NCI-H1694 treated with DMSO at 0.1 percent for 48 hours (cell line): ENCODE measurements at places on chromosomes 5 and 9.

DNA sequence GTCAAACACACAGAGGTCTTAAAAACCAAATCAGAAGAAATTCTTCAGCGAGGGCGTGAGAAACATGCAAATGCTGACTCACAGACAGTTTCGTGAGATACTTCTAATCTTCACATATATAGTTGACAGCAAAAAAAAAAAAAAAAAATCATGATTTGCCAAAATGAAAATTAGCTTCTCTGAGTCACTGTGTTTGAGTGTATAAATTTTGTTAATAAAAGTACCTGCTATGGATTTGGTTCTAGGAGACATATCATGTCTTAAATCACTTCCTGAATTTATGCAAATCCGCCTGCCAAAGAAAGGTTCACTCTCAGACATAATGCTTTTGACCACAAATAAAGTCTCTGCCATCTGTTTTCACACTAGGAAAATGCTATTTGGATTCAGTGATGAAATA is 114.3 kb downstream of the SLC1A3 start:
- no peak for DNase-seq

DNA sequence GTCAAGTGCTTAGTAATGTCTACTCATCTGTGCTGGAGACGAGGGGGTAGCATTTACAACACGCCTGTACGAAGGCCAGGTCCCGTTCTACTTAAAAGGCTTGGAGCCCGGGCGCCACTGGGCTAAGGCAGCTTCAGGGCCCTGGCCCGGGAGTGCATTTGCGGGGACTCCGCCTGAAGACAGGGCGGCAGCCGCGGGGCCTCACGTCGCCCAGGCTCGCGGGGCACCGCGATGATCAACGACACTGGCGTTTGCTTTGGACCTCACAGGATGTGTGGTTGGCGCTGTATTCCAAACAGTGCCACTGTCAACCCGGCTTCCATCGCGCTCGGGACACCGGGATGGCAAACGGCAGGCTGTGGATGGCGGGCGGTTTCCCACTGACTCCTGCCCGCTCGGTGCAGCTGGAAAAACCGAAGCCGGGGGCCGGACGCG is 1.1 kb upstream of the TENT4A start:
- DNase-seq = peak; percentile 49

DNA sequence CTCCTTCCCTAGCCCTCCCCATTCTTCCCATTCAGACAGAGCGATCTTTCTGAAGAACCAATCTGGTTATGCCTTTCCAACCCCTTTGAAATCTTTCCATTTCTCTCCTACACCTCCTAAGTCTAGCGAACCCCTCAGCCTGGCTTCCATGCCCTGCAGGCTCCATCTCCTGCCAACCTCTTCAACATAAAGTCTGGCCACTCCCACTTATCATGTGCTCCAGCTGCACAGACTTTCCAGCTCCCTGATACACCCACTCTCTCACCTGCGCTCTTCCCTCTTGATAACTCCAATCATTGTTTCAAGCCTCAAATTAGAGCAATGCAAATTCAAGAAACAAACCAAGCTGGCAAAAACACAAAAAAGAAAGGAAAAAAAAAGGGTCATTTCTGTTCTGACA is 3.8 kb upstream of the ORM1 start:
- DNase-seq = no peak

DNA sequence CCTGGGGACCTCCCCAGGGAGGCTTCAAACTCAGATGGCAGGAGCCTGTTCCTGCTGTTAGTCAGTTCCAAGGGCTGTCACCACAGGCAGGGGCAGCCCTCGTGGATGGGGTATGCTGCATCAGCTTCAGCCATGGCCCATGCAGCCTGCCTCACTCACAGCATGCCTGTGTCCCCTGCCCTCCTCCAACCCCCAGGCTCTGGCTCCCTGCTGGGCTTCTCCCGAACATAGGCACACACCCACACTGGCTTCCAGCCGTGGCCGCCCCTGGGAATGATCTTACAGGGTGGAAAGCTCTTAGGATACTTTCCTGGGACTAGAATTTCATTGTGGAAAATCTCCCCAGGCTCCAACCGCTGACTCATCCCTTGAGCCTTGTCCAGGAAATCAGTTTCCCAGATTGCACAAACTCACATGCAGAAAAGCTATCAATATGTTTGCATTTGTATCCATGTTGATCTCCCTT is 163.8 kb downstream of the SEC61B start:
- DNase-seq = no peak

DNA sequence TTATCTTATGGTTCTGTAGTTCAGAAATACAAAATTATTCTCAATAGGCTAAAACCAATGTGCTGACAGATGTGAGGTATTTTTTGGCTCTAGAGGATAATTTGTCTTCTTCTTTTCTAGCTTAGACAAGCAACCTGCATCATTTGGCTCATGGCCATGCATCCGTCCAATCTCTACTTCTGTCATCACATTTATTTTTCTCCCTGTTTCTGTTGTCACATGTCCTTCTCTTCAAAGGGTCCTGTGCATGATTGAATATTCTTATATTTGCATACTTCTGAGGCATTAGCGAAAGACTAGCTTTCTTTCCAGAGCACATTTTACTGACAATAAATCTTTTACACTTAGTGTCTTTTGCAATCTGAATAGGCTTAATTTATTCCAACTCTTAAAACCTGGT is 564.7 kb downstream of the CDH10 start:
- DNase-seq = peak; percentile 99

- no peak for DNase-seq
Measured at GRCh38 chr9:130186051-130186450, 13.8 kb downstream of the NCS1 start.

GRCh38 chr5:139283252-139284166 is 10.0 kb upstream of the MATR3 start:
- no peak for DNase-seq

DNA sequence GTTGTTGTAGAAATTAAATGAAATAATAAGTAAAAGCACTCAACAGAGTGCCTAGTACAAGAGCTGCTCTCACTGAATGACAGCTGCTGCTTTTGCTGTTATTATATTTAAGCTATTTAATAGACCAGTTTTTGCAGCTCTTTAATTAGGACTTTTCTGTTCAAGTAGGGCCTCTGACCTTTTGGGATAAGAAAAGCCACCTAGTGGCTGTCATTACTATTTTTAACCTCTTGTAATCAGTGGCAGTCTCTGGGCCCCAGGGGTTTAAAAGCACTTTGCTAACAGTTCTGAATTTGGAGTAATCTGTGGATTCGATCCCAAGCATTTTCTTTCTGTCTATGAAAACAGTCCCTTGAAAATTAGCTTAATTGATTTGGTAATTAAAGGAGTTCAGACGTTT is 121.1 kb downstream of the NUDT12 start:
- DNase-seq = no peak

GRCh38 chr5:135225856-135226560 is 173.0 kb downstream of the MACROH2A1 start:
- no peak for DNase-seq

DNA sequence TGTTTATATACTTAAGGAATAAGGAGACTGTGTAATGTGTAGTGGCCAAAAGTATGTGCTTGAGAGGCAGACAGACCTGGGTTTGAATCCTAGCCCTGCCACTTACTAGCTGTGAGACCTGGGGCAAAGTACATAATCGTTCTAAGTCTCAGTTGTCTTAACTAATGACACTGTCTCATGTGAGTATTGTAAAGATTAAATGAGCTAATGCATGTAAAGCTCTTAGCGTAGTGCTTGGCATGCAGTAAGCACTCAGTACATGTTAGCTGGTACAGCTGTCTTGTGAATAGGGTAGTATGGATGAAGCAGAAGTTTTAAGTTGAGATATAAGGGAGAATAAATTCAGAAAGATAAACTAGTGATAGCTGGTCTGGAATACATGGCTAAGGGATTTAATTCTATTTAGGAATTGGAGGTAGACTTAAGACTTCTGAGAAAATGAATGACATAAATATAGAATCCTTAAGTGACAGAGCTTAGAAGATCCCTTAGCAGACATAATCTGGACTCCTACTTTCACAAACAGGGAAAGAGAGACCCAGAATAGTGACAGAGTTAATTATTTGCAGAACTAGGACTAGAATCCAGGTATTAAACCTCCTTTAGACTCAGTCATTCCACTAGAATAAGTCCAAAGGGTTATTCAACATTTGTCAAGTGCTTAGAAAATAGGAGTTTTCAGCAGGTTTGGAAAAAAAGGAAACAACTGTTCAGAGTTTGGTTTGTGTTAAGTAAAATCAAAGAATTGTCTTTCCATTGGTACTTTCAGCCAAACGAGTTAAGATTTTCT is 13.1 kb downstream of the GPR21 start:
- DNase-seq = no peak

DNA sequence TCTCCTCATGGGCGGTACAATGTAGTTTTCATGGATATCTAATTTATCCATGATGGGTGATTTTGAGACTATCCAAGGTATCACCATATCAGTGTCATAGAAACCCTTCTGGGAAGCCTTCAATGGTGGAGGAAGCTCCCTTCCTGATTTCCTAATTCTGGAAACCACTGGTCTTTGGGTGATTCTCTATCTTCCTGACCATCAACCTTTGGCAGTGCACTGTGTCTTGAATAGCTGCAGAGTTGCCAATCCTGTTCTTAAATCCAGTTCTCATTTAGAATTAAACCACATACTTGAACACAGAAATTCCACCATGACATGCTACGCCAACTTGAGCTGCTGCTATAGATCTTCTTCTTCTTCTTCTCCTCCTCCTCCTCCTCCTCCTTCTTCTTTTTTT is 161.7 kb upstream of the KLF9 start:
- no peak for DNase-seq

DNA sequence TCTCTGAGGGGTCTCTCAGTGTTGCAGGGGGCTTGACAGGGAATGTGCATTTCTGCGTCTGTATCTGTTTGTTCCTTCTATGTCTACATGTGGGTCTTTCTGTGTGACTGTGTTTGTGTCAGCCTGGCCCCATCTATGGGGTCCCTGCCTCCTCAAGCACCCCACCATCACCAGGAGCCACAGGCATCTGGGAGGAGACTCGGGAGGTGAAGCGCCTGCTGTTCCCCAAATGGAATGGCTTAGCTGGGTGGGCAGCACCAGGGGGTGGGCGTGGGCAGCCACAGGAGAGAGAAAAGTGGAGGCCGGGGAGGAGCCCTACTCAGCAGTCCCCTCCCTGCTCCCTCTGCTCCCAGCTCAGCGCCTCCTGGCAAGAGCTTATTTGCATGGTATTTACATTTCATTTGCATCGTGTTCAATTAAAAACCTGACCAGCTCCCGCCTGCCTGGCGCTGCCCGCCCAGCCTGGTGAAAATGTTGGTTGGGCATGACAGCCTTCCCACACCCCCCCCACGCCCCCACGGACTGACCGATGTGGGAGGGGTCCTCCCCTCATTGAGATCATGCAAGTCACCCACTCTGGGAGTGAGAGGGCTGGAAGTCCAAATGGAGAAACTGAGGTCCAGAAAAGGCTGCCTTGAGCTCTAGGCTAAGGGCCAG is 50.5 kb downstream of the CXXC5 start:
- peak; percentile 43 for DNase-seq

GRCh38 chr9:131608493-131609037 is 63.2 kb downstream of the PRRT1B start:
- DNase-seq = peak; percentile 26

DNA sequence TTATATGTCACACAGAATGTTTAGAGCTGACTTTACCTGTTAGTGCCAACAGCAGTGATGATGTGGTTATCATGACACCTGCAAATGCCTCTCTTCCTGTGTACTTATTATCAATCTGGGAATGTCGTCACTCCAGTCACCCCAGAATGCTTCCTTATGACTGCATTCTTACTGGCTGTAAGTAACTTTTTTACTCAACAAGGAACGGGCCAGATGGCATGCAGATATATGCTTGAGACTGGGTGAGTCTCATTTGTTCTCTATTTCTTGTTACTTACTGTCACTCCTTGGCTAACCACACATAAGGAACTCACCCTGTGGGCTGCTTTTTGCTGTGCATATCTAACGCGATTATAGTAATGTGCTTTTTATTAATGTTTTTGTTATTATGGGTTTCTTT is 385.5 kb upstream of the MEF2C start:
- DNase-seq = no peak
